ENCODE measurements at places on chromosomes 13 and 19.

GRCh38 chr13:98233127-98233526 is 56.1 kb upstream of the RNF113B start:
- DNase-seq, result no peak

DNA sequence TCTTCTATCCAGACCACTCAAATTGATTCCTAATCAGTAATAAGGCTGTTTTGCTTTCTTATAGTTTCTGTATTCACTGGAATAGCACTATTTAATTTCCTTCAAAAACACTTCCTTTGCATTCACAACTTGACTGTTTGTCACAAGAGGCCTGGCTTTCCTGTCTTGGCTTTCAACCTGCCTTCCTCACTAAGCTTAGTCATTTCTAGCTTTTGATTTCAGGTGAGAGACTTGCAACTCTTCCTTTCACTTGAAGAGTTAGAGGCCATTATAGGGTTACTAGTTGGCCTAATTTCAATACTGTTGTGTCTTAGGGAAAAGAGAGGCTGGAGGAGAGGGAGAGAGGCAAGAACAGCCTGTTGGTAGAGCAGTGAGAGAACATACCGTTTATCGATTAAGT is 47.0 kb downstream of the SACS start:
- DNase-seq, result peak; percentile 81

- DNase-seq, result no peak
These were observed 657.8 kb downstream of the DACH1 start for GRCh38 chr13:71209217-71209616.

GRCh38 chr19:13342672-13343071 is 163.6 kb downstream of the CACNA1A start:
- DNase-seq, result no peak

GRCh38 chr13:75792526-75793187 is 156.5 kb downstream of the LMO7 start:
- DNase-seq, result no peak

DNA sequence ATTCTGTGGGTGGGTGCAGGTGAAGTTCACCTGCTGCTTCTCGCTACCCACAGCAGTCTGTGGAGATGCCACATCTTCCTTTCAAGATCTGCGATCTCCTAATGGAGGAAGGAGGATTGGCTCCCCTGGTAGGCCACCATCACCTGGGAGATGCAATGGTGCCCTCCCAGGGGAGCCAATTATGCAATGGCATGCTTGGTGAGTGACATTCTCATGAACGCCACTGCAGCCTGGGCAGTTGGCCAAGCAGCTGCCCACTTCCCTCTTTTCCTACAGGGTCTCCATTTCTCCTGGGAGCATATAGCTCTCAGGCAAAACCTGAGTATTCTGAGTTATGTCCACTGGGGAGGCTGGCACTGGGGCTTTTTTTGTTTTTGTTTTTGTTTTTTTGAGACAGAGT is 83.5 kb upstream of the KCTD15 start:
- DNase-seq, result no peak

- no peak for DNase-seq
These were observed 51.6 kb downstream of the SACS start for GRCh38 chr13:23381866-23382265.

- DNase-seq, result peak; percentile 31
These were observed 51.1 kb downstream of the FAM216B start for GRCh38 chr13:42832341-42833096.

- no peak for DNase-seq
These were observed 39.6 kb upstream of the ADGRE1 start for GRCh38 chr19:6847828-6848200.

GRCh38 chr13:44609137-44609536 is 33.0 kb upstream of the TSC22D1 start:
- DNase-seq, result no peak

DNA sequence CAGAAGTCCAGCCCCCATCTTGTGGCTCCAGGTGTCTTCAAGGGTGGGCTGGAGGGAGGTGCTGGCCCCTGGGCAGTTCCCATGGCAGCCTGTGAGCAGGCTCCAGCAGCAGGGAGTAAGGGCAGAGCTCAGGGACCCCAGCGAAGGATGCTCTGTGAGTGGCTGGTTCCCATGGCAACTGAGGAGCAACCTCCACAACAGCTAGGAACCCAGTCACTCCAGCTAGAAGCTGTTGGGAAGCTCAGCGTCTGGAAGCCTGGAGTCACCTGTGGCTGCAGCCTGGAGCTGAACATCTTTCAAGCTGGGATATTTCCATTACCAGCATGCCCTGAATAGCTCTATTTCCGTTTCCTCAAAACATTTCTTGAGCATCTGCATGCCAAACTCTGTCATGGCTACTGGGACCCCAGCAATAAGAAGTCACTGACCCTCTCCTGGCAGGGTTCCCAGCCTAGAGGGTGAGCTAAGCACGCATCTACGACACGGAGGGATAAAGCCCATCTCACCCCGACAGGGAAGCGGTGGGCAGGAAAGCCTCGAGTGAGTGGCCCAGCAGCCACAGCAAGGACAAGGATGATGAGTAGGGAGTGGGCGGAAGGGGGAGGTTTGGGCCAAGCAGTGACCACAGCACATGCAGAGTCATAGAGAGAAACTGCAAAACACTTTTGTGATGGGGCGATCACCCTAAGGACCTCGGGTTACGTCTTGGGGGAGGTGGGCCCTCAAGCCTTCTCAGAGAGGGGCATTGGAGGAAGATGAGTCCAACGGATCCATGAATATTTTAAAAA is 52.6 kb downstream of the ALOX5AP start:
- DNase-seq, result no peak

GRCh38 chr19:19224852-19225494 is 13.2 kb downstream of the NCAN start:
- DNase-seq, result peak; percentile 77

DNA sequence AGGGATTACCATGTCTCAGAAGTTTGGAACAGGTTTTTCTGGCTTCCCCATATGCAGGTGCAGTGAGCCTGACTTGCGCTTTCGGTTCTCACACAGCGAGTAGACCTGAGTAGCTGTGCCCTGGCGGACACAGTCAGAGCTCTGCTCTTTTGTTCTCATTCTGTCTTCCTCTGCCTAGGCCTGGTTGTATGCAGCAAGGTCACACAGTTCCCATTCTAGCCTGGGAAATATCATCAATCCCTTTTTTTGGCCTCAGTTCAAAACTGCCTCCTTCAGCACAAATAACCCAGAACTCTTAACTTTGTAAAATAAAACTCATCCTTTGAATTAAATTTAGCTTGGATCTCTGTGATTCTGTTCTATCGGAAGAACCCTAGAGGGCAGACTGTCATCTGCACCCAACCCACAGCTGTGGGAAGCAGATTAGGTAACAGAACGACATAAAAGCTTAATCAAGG is 10.2 kb downstream of the OXGR1 start:
- peak; percentile 7 for DNase-seq

DNA sequence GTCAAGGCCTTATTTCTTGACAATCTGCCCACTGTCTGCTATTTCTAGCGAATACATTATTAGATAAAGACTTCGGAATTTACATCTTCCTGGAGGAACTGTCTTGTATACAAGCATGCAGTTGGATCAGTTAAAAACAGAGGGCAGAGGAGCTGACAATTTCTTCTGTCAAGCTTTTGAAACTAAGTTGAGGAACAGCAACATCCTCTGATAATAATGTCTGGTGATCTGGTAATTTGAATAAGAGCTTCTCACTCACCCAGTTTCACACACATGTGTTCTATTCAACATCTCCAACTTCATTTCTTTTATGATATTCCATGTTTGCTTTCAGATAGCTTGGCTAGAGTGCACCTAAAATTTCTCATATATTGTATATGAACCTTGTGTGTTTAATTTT is 50.2 kb downstream of the MTMR6 start:
- DNase-seq, result no peak

GRCh38 chr19:38394488-38394887 is 6.0 kb downstream of the SPRED3 start:
- DNase-seq, result peak; percentile 88

GRCh38 chr13:25771202-25771601 is 280.6 kb downstream of the SHISA2 start:
- no peak for DNase-seq

- DNase-seq, result no peak
These were observed 14.5 kb upstream of the RAB20 start for GRCh38 chr13:110576070-110576394.

GRCh38 chr19:10238172-10238783 is 7.1 kb upstream of the S1PR2 start:
- no peak for DNase-seq

DNA sequence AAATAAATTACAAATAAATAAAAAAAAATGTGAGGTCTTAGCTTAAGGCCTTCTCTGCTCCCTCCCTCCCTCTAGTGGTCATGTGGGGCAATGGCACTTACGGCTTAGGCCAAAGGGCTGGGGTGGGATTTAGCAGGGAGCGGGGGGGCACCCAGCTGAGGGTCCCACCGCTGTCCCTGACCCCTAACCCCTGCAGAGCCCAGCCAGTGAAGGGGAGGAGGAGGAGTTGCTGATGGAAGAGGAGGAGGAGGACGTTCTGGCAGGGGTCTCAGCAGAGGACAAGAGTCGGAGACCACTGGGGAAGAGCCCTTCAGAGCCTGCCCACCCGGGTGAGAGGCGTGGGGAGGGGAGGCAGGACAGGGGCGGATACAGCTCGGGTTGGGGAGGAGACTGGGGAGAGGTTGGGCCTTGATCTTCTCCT is 9.3 kb downstream of the MPND start:
- peak; percentile 66 for DNase-seq
